Neural crest cell (in vitro differentiated cells): ENCODE measurements at places on chromosomes 16 and 17.

DNA sequence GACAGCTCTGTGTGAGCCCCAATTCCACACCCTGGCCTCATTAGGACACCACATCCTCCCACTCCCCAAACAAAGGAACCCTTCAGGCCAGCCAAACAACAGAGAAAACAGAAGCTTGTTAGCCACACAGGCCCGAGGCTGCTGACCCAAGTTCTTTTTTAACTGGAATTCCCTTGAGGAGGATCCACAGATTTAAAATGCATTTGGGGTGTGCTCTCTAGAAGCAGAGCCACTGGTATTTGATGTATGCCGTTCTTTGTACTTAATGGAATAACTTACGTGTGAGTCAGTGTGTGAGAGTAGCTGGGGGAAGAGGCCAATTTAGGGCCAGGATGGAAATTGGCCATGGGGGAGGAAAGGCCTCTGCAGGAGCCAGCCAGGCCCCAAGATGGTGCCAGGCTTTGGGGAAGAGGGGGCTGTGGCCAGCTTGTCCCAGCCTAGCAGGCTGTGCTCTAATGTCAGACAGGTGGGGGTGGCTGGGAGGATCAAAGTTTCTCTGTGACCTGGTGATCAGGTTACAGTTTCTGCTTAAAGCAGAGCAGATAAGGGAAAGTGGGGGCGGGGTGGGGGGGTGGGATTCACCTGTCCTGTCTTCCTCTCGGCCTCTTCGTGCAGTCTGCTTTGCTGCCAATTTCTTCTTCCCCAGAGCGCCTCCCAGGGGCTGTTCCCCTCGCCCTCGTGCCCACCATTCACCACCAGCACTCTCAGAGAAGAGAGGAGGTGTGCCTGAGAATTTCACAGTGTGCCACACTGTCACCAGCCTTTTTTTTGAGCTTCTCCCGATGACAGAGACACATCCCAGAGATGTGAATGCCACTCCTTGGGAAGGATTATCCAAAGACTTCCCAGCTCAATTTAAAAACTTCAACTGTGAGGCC, 50.8 kb downstream of the TOM1L2 start:
- no peaks in the 10 kb centered on the region for H3K27me3 ChIP-seq
- H3K27ac ChIP-seq: peak overlapping the region; percentile 97
- peak; percentile 33 for DNase-seq

DNA sequence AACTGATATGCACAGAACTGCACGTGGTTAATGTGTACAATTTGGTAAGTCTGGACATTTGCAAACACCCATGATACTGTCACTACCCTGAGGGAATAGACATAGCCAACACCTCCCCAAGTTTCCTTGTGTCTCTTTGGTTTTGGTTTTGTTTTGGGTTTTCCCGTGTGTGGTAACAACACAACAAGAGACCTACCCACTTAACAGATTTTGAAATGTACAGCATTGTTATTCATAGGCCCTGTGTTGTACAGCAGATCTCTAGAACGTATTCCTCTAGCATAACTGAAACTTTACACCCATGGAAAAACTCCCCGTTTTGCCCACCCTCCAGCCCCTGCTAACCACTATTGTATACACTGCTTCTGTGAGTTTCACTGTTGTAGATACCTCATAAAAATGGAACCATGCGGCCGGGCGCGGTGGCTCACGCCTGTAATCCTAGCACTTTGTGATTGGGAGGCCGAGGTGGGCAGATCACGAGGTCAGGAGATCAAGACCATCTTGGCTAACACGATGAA, 76.3 kb upstream of the TBC1D3K start:
- no peaks in the 10 kb centered on the region for H3K36me3 ChIP-seq
- no peak for DNase-seq
- peaks cover 9% of the 10 kb centered on the region for H3K4me1 ChIP-seq
- H3K4me3 ChIP-seq: no peak overlapping the region
- peaks cover 5% of the 10 kb centered on the region for H3K27me3 ChIP-seq

DNA sequence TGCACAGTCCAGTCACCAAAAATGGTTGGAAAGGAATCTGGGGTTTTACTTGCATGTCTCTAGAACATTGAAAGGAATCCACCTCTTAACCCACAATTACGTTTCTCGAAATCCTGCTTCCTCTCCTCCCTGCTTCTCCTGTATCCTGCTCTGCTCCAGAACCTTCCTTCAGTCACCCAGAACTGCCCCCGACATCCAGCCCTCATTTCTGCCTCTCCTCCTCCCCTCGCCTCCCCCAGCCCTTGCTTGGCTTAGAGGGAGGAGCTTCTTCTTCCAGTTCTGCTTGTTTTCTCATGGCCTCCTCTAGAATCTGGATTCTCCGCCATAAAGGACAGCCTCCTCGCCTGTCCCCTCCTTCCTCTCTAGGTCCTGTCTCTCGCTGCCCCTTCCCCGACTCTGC, 48.3 kb downstream of the ZDHHC7 start:
- H3K27ac ChIP-seq: peak overlapping the region; percentile 76
- H3K4me1 ChIP-seq: peaks cover 9% of the 10 kb centered on the region
- no peak overlapping the region for H3K4me3 ChIP-seq
- peaks cover 8% of the 10 kb centered on the region for H3K27me3 ChIP-seq
- DNase-seq: no peak

GRCh38 chr16:47309581-47310312, 151.1 kb downstream of the ITFG1 start:
- H3K4me3 ChIP-seq: no peak overlapping the region
- H3K36me3 ChIP-seq: peaks cover 2% of the 10 kb centered on the region
- no peak for DNase-seq
- no peak overlapping the region for H3K27ac ChIP-seq
